Thoracic aorta (tissue), 2 donors: ENCODE measurements at places on chromosomes 5 and 9. TPM values are rescaled to one million over a fixed set of nuclear protein-coding genes. Genes with fewer than 3 reads are reported as not detected.

DNA sequence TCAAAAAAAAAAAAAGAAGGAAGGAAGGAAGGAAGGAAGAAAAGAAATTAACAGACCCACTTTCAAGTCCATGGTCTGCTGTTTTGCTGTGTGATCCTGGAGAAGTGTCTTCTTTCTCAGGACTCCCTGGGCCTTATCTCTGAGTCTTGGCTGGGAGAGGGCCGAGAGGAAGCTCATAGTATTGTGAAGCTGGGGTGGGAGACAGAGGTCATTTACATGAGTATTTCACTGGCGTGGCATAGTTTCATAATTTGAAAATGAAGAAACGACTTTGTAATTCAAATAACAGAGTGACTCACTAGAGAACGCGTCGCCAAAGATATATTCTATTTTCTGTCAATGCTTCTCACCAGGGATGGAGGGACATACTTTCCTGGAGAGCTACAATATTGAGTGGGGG lies 2.4 kb upstream of the C9orf50 start:
- no peak for DNase-seq
- peaks cover 13% of the 10 kb centered on the region for H3K4me1 ChIP-seq
- H3K27me3 ChIP-seq: no peaks in the 10 kb centered on the region
- no peaks in the 10 kb centered on the region for H3K36me3 ChIP-seq
- no peak overlapping the region for H3K27ac ChIP-seq

Gene AGXT2
- not detected for total RNA-seq

Gene RAB3C
- 2.8 TPM for total RNA-seq

GRCh38 chr5:159331093-159331973 lies 1.0 kb upstream of the IL12B start:
- DNase-seq: no peak
- H3K4me1 ChIP-seq: no peaks in the 10 kb centered on the region
- no peak overlapping the region for H3K27ac ChIP-seq
- no peaks in the 10 kb centered on the region for H3K36me3 ChIP-seq

GRCh38 chr9:68978066-68978465 lies 35.8 kb downstream of the PRKACG start:
- no peak overlapping the region for H3K27ac ChIP-seq
- no peaks in the 10 kb centered on the region for H3K27me3 ChIP-seq
- no peak for DNase-seq
- H3K36me3 ChIP-seq: no peaks in the 10 kb centered on the region
- no peak overlapping the region for H3K4me3 ChIP-seq

Gene C5orf52
- total RNA-seq: not detected

DNA sequence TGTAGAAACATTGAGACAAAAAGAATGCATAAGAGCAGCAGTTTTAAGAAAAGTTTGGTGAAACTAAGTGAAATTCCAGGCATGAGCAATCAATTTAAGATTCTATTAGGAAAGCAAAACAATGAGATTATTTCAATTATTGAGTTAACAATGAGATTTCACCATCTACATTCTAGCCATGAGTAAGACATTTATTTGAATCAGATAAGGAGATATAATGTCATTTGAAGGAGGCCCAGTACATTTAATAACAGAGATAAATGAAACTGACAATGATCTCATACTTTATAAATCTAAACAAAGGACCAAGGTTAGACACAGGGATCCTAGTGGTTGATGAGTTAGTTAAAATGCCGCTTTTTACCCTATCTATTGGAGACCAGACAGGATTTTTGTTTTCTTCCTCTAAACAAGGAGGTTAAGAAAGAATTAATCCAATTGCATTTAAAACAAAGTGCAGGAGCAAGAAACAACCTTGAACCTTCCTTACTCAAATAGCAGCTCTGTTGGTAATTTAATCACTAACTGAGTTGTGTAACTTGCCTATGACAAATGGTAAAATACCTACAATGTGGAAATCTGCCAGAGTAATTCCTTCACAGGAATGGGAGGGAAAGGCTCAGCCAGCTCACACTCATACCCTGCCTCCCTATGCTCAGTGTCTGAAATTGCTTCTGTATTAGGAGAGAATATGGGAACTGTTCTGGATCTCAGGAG lies 103.5 kb upstream of the NR3C1 start:
- no peak overlapping the region for H3K4me3 ChIP-seq
- H3K36me3 ChIP-seq: no peaks in the 10 kb centered on the region
- H3K4me1 ChIP-seq: peaks cover 3% of the 10 kb centered on the region
- no peaks in the 10 kb centered on the region for H3K27me3 ChIP-seq
- H3K27ac ChIP-seq: no peak overlapping the region

GRCh38 chr5:58318468-58318867 lies 141.4 kb downstream of the PLK2 start:
- H3K4me3 ChIP-seq: no peak overlapping the region
- no peak overlapping the region for H3K27ac ChIP-seq
- DNase-seq: no peak
- H3K36me3 ChIP-seq: no peaks in the 10 kb centered on the region

DNA sequence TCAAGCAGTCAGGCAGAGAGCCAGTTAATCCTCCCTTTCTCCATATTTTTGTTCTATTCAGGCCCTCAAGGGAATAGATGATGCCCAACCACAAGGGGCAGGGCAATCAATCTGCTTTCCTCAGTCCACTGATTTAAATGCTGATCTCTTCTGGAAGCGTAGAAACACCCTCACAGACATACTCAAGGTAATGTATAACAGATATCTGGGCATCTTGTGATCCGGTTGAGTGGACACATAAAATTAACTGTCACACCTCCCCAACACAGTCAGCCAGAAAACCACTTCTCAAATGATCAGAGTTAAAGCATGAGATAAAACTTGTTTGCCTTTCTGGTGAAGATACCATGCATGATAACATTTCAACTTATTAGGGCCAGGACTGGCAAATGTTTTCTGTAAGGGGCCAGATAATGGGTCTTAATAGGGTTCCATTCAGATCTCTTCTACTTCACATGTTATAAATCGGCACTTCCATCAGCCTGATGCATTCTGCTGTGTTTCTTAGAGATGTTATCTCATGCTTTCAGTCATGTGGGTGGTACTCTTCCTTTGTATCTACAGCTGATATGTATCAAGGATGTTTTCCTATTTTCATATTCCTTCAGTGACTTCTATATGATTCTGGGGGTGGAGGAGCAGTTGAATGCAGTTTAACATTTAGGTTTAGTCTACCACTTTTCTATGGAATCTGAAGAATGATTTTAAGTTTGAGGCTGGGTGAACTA lies 58.9 kb upstream of the CNTLN start:
- H3K36me3 ChIP-seq: no peaks in the 10 kb centered on the region
- no peaks in the 10 kb centered on the region for H3K4me1 ChIP-seq
- no peaks in the 10 kb centered on the region for H3K27me3 ChIP-seq
- no peak for DNase-seq
- H3K27ac ChIP-seq: no peak overlapping the region

DNA sequence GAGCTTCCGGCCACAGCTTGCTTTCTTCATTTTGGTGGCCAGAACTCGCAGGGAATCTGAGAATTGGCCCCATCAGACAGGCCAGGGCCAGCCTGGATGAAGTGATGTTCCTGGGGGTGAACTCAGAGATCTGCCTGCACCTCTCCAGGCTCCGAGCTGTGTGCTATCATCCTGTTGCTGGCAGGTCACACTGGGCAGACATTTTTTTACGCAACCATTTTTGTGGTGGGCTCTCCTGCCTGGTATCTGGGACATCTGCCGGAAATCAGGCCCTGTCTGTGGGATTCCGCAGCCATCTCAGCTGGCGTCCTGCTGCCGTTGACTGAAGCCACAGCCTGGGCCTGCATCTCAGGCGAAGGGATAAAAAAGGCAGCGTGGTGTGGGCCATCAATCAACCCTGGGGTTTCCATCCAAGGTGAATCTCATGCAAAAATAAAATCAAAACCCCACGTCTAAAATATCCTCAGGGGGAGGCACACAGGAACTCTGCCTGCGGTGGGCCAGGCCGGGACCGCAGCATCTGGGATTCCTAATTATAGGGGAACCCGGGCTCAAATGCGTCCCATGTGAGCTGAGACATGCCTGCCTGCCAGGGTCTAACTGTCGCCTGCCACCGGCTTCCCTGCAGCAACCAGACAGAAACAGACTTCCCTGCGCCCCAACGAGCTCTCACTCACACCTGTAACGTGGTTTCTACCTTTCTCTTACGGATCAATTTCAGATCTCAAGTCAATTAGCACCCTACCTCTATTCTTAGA lies 174.3 kb downstream of the SYK start:
- H3K36me3 ChIP-seq: no peaks in the 10 kb centered on the region
- H3K4me1 ChIP-seq: peaks cover 3% of the 10 kb centered on the region
- no peaks in the 10 kb centered on the region for H3K27me3 ChIP-seq
- no peak overlapping the region for H3K4me3 ChIP-seq

GRCh38 chr9:22111954-22112247 lies 102.8 kb upstream of the CDKN2B start:
- no peaks in the 10 kb centered on the region for H3K36me3 ChIP-seq
- no peak overlapping the region for H3K4me3 ChIP-seq
- no peaks in the 10 kb centered on the region for H3K27me3 ChIP-seq
- H3K27ac ChIP-seq: no peak overlapping the region

GRCh38 chr9:121584421-121584820 lies 67.0 kb upstream of the DAB2IP start:
- H3K4me1 ChIP-seq: peaks cover 5% of the 10 kb centered on the region
- H3K4me3 ChIP-seq: no peak overlapping the region
- H3K27ac ChIP-seq: no peak overlapping the region
- H3K27me3 ChIP-seq: no peaks in the 10 kb centered on the region

Gene SLC6A18
- total RNA-seq: not detected

Gene LECT2
- total RNA-seq: not detected

DNA sequence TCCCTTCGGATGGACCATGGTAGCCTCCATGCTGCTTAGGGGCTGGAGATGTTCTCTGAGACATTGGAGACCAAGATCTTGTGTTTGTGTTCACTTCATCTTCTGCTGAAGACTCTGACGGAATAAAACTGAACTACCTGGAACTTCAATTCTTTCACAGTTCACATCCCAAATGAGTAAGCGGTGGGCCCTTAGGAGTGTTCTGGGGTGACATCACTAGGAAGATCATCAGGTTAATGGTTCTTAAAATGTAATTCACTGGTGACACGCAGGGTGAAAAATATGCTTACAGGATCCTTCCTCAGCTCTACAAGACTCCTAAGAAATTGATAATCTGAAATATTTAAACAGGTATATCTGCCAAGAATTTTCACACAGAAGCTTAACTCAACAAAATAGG lies 561.5 kb downstream of the SEMA5A start:
- no peaks in the 10 kb centered on the region for H3K36me3 ChIP-seq
- no peak overlapping the region for H3K27ac ChIP-seq
- no peak overlapping the region for H3K4me3 ChIP-seq

DNA sequence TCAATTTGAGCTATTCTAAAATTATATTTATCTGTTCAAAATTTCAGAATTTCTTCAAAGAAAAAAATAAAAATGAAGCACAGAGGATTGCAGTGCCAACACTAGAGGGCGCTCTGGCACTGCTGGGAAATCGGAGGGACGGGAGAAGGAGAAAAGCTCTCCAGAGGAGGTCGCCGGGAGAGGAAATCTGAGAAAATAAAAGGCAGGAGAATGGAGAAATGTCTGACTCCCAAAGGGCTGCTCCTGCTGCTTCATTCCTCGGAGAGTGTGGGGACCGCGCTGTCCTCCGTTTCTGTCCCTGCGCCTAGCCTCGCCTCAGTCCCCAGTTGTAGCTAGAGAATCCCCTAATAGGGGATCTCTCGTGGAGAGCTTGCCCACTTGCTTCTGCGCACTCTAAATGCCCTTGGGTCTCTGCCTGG lies 40.0 kb upstream of the ARSB start:
- H3K27ac ChIP-seq: no peak overlapping the region
- no peaks in the 10 kb centered on the region for H3K36me3 ChIP-seq
- no peak for DNase-seq
- peak overlapping the region; percentile 58 for H3K4me3 ChIP-seq
- H3K4me1 ChIP-seq: no peaks in the 10 kb centered on the region
- H3K27me3 ChIP-seq: no peaks in the 10 kb centered on the region

- no peak for DNase-seq
- no peaks in the 10 kb centered on the region for H3K4me1 ChIP-seq
- no peak overlapping the region for H3K27ac ChIP-seq
- no peaks in the 10 kb centered on the region for H3K27me3 ChIP-seq
Measured at GRCh38 chr9:79970146-79970425, 398.3 kb downstream of the TLE4 start.

Gene TTC16
- 0.14 TPM for total RNA-seq

DNA sequence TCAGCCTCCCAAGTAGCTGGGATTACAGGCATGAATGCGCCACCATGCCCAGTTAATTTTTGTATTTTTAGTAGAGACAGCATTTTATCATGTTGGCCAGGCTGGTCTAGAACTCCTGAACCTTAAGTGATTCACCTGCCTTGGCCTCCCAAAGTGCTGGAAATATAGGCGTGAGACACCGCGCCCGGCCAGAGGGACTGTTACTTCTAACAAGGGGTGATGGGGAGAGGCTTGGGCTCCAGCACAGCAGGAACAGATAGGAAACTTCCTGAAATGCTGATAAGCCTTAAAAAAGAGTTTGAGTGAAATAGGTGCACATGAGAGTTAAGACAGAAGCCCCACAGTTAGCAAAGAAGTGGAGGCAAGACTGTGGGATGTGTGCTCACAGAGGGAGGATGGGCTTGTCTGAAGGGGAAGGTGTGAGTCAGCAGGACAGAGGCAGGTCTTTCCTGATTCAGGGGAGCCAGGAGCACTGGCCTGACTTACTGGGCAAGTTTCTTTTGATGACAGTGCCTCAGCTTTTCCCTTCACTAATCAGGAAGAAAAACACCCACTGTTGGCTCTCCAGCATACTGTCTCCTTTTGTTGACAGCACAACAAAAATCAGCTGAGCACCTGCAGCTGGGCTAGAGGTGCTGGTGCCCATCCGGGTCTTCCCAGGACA lies 68.4 kb downstream of the RAD23B start:
- H3K4me3 ChIP-seq: no peak overlapping the region
- H3K4me1 ChIP-seq: no peaks in the 10 kb centered on the region
- DNase-seq: no peak
- no peaks in the 10 kb centered on the region for H3K27me3 ChIP-seq
- H3K36me3 ChIP-seq: no peaks in the 10 kb centered on the region

- no peak overlapping the region for H3K27ac ChIP-seq
- H3K4me1 ChIP-seq: no peaks in the 10 kb centered on the region
- no peaks in the 10 kb centered on the region for H3K27me3 ChIP-seq
- no peaks in the 10 kb centered on the region for H3K36me3 ChIP-seq
- no peak for DNase-seq
Measured at GRCh38 chr5:9932770-9933169, 302.6 kb upstream of the TAS2R1 start.

Gene ORM2
- not detected for total RNA-seq

- H3K36me3 ChIP-seq: no peaks in the 10 kb centered on the region
- no peaks in the 10 kb centered on the region for H3K27me3 ChIP-seq
- no peaks in the 10 kb centered on the region for H3K4me1 ChIP-seq
- DNase-seq: no peak
- H3K4me3 ChIP-seq: no peak overlapping the region
Measured at GRCh38 chr5:56545016-56545415, 270.3 kb upstream of the MAP3K1 start.

Gene C5orf63
- total RNA-seq: 1.1 TPM

- no peak overlapping the region for H3K4me3 ChIP-seq
- no peaks in the 10 kb centered on the region for H3K36me3 ChIP-seq
- no peaks in the 10 kb centered on the region for H3K4me1 ChIP-seq
- no peaks in the 10 kb centered on the region for H3K27me3 ChIP-seq
- no peak for DNase-seq
Measured at GRCh38 chr9:130500340-130501180, 55.8 kb downstream of the ASS1 start.

Gene NUP214
- 55.0 TPM for total RNA-seq
